ENCODE measurements at places on chromosomes 2 and 18.

DNA sequence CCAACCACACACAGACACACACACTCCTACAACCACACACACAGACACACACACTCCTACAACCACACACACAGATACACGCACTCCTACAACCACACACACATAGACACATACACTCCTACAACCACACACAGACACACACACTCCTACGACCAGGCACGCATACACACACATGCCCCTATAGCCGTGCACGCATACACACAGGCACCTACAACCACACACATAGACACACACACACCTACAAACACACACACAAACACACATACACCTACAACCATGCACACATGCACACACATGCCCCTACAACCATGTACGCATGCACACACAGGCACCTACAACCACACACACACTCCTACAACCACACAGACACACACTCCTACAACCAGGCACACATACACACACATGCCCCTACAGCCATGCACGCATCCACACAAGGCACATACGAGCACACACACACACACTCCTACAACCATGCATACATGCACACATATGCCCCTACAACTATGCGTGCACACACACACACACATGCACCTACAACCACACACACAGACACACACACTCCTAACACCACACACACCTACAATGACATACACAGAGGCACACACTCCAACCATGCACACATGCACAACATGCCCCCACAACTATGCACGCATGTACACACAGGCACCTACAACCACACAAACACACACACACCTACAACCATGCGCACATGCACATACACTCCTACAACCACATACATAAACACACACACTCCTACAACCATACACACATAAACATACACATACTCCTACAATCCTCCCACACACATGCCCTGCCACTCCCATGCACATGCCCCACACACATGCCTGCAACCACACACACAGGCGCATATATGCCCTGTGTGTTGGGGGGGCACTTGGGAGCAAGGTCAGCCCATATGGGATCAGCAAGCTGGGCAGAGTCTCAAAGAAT lies 19.1 kb upstream of the TEX51 start:
- no peak for DNase-seq

DNA sequence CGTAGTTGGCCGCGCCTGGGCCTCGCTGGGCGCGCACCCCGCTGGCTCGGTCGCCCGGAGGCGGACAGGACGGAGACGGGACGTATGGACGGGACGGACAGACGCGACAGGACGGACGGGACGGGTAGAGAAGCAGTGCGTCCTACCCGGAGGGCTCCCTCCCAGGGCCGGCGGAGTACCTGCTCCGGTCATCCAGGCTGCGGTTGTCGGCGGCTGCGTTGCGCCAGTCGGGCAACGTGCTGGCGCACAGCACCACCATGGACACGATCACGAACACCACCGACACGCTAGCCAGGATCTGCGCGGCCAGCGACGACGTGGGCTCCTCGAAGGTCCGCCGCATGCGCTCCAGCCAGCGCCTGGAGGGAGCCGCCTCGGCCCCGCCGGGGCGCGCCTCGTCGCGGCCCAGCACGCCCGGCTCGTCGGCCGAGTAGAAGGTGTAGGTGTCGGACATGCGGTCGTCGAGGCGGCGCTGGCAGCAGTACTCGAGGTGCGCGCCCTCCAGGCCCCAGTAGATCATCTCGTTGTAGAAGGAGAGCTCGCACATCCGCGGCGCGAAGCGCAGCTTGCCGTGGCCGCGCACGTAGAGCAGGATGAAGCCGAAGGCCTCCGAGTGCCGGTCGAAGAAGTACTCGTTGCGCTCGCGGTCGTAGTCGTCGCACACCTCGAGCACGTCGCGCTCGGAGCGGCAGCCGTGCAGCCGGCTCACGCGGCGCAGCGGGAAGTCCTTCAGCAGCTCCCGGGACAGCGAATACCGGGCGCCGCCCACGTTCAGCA lies 903 bp downstream of the KCNG3 start:
- no peak for DNase-seq

DNA sequence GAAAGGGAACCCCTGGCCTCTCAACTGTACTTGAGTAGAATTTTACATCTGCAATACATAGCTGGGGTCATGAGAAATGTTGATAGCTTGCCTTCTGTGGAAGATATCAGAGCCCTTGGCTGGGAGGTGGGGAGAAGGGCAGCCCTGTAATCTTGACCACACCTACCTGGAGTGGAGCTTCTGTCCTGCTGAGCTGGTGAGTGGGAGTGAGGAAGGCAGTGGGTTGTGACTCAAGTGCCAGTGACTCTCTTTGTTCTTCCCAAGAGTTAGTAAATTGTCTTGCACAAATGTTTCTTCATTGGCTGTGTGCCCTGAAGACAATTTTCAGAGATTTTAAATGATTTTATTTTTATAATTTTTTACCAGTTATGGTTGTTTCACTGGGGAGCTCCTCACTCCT lies 277.3 kb downstream of the MBD5 start:
- DNase-seq, result no peak

GRCh38 chr2:218395826-218396687 lies 3.6 kb upstream of the CTDSP1 start:
- DNase-seq, result peak; percentile 99

DNA sequence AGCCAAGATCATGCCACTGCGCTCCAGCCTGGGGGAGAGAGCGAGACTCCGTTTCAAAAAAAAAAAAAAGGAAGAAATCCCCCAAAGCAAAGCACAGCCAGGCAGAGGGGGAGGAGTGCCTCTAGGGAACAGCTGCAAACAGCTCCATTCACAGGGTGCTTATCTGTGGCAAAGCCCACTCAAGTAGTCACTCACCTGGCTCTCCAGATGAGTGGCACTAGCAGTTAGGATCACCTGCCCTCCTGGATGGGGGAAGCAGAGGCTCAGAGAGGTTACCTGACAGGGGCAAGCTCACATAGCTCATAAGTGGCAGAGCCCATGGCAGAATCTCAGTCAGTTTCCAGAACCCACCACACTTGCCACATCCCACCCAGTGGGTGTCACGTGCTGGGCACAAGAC lies 30.3 kb downstream of the TFCP2L1 start:
- DNase-seq, result no peak

- DNase-seq, result peak; percentile 49
Observed at GRCh38 chr18:45503990-45504389, 111.3 kb upstream of the SLC14A2 start.

Measured in fibroblast of skin of scalp (primary cell).